ENCODE measurements at places on chromosomes 1 and 21.

- no peak for DNase-seq
Observed at GRCh38 chr1:44242746-44243145, 29.5 kb downstream of the DMAP1 start.

DNA sequence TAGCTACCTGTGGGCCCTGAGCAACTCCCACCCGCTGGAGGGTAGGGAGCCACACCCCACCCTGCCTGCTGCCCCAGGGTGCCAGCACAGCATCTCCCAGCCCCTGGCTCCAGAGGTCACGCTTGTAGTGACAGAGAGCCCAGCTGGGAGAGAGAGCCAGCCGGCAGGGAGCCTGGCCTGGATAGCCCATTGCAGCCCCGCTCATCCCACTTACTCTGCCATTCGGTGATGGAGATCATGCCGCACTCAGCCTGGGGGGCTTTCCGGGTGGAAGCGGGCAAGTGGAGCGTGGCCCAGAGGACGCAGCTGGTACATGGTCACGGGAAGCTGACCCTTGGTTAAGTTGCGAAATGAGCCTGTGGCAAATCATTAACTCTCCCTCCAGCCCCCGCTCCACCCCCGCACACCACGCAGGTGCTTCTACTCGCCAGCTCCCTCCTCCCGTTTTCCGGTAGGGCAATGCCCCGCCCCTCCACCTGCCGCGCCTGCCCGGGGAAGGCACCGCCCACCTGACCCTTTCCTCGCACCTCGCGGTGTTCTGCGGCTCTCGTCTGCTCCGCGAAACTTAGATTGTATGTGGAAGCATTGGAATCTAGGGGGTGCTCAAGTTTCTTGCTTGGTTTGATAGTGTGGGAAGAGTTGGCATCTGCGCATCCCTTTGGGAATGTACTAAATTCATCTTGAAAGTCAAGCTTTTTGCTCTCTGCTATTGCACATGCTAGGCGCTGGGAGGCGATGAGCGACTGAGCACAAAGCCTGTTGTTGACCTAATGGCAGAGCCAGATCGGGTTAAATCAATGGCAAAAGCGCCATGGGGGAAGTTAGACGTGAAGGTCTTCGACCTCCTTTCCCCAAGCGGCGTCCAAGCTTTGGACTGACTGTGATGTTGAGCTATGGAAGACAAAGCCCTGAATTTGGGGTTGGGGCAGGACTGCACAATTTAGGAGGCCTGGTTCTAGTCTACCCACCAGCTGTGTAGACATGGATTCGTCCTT, at the start of gene GOLT1A:
Gene GOLT1A, minus strand, starts transcription at position 321 of the 995 bp plus-strand sequence. Its CDS starts 82 bp downstream, at position 239.
- DNase-seq: no peak

DNA sequence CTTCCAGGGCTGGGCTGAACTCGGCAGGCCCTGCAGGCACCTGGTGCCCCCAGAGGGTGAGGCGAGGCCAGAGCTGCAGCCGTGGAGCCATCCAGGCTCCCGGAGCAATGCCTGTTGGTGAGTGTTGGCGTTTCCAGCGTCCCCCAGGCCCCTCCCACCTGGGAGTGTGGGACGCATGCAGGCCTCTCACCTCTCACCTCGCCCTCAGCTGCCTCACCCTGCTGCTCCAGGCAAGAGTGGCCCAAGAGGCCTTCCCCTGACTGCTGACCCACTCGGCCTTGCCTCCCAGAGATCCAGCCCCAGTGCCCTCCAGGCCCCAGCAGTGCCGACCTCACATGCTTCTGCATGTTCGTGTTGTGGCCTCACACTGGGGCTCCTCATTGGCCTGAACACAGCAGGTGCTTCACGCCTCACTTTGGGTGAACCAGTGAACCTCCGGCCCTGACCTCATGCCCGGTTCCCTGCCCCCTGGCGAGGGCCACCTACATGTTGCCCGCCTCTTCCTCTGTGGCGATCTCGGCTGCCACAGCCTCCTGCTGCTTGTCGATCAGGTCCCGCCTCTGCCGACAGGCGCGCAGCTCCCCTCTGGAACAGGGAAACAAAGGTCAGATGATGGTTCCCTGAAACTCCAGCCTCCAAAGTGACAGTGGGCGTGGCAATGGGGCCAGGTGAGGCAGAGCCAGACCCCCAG, 17.0 kb downstream of the CFAP74 start:
- DNase-seq: no peak

- DNase-seq: no peak
Observed at GRCh38 chr1:232123775-232124659, 497.4 kb downstream of the DISC1 start.

DNA sequence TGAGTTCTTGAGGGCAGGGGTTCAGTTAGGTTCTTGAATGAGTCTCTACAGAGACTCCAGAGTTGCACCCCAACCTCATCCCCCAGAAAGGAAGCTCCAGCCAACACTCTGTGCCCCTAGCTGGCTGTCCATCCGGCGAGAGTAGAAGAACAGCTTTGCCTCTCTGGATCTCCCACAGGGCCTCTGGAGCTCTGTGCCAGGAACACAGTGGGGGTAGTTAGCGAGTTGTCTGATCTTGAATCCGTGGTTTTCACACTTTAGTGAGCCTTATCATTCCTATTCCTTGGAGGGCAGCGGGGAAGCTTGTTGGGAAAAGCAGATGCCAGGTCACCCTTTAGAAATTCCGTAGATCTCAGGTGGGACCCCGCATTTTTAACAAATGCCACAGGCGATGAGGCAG, 45.0 kb downstream of the STUM start:
- no peak for DNase-seq

DNA sequence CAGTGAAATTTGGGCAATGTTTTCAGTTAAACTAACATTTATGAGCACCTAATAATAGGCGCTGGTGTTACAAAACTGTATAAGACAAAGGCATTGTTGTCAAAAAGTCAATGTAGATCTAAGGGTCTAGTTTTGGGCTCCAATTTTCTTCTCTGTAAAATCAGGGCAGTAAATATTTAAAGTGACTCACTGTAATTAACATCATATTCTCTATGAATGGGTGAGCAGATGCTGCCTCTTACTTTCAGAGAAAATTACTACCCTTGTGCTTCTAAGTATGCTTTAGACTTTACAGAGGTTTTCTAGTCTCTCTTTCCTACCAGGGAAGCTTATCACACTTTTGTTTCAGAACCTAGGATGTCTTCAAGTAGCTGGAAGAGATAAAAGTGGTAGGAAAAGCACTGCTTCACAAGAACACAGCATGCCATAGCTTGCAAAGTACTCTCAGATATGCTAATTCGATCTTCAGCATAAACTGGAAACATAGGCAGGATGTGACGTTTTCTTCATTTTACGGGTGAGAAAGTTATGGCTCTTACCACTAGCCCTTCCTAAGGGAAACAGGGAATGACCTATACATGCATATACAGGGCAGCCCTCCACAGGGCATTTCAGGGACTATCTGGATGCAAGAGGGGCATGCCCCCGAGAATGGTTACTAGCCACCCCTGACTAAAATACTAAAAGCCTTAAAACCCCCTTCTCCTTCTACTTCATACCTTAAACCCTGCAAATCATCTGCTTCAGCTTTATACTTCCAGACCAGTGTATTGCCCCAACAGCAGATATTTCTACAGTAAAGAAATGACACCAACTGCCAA, 2.6 kb downstream of the C1orf116 start:
- DNase-seq: no peak

DNA sequence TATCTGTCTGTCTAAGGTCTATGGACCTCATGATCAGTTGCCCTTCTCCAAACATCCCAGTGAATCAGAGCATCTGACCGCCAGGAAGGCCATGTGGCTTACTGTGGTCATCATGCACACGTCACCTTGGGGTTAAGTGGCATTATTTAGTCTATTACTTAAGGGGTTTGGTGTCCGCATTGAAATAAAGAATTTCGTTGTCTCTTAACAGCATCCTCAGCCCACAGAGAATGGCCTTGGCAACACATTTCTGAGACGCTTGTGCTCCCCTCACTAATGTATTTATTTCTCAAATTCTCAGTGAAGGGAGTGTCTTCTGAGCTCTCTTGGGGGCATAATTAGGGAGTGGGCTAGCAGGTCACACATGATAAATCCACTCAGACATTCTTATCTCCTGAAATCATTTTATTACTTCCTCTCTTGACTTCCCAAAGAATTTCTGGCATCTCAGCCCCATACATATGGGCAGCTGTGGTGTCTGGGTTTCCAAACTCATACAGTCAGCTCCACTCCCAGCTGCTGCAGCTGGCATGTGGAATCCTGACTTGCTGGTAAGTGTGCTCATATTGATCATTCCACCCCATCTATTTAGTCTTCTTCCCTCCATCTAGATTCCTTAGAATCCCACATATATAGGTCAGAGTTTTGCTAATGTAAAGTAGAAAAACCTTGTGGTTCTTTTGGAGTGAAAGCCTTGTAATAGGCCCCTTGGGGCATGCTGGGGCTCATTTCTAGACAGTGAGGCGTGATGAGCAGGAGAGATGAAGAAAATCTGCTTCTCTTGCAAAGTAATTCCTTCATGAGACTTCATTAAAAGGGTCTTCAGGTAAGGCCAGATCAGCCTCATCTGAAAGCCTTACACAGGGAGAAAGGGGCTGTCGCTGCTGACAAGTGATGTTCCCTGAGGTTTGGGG, 110.5 kb downstream of the HHAT start:
- DNase-seq: no peak

- no peak for DNase-seq
Observed at GRCh38 chr1:8652467-8653046, 164.9 kb downstream of the RERE start.

- DNase-seq: peak; percentile 20
Observed at GRCh38 chr1:169312084-169312954, 55.3 kb downstream of the NME7 start.

GRCh38 chr1:74455390-74455789, 57.0 kb downstream of the LRRC53 start:
- DNase-seq: no peak

GRCh38 chr1:42998386-42998785, 39.7 kb upstream of the SLC2A1 start:
- DNase-seq: no peak

- no peak for DNase-seq
Observed at GRCh38 chr1:92797961-92798360, 13.1 kb upstream of the EVI5 start.

GRCh38 chr1:63326473-63327380, 4.4 kb downstream of the FOXD3 start:
- DNase-seq: no peak

DNA sequence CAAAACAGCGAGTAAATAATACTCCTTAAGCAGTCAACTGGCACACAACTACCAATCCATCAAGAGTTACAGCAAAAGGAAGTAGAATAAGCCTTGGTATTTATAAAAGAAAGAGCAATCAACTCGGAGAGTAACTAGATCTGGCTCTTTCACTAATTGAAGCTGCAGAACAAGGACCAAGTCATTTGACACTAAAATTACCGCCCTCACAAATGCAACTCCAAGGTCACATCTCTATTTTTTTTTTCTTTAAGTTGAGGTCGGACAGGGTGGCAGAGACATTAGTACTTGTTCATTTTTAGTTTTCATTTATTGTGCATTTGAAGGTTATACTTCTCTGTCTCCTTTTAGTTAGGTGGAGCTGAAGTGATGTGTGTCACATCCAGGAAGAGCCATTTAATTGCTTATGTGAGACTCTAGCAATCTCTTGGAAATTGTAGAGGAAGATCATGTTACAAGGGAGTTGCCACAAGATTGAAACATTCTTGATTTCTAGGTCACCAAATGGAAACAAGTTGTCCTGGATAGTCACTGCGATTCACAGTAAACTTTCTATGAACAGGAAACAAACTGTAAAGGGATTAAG, 138.1 kb upstream of the ADAMTS5 start:
- DNase-seq: no peak

DNA sequence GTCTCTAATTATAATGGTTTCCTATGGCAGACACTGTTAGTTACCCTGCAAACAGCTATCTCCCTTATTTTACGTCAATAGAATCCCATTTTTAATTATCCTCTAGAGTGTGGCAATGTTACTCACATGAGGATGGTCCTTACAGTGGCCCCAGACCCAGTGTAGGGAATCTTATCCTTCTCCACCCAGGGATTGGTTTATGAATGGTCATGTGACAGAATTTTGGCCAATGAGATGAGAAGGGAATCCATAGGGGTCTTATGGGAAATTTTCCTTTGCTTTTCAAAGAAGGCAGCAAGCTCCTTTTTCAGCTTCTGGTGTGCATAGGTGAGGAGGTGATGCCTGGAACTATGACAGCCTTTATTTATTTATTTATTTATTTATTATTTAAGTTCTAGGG, 59.0 kb upstream of the HUNK start:
- no peak for DNase-seq

GRCh38 chr1:170063109-170063826, 11.2 kb downstream of the KIFAP3 start:
- no peak for DNase-seq

DNA sequence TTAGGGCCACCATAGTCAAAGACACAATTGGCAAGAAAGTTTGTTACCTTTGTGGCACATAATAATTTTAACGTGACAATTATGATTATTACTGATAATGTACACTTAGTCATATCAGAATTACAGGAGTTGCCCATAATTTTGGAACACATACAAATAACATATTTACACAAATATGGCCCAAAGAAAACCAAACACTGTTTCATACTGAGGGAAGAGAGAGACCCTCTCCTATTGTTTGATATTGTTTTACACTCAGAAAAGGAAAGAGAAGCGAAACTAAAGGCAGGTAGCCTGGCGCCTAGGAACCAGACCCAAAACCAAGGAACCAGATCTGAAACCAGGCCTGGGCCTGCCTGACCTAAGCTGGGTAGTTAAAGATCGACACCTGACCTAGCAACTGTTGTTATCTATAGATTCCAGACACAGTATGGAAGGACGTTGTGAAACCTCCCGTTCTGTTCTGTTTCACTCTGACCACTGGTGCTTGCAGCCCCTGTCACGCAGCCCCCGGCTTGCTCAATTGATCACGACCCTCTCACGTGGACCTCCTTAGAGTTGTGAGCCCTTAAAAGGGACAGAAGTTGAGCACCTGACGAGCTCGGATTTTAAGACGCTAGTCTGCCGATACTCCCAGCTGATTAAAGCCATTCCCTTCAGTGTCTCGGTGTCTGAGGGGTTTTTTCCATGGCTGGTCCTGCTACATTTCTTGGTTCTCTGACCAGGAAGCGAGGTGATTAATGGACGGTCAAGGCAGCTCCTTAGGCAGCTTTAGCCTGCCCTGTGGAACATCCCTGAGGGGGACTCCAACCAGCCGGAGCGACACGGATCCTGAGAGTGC, 27.9 kb downstream of the C1orf115 start:
- no peak for DNase-seq

DNA sequence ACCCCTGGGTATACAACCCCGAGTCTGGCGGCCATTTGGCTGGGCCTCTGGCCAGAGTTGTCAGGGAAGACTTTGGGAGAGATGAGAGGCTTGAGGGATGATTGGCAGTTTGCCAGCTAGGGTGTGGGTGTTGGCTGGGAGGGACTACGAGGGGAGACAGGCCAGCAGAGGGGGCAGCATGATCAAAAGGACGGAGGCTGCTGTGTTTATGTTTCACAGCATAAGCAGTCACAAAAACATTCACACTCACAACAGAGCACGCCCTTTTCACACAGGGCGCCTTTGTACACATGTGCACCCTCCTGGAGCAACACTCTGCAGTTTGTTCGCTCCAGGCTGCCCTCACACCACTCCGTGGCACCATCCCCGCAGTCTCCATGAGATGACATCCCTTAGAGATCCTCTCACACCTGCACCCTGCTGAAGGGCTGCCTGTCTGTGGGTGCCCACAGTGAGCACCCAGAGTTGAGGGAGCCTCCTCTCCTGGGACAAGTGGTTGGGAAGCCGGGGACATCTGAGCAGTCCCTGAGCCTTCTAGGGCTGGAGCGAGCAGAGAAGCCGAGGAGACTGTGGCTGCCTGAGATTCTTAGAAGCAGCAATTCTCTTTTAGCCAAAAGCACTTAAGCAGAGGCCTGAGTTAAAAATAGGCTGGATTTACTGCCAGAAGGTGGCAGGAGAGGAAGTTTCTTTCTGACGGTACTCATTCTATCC, 15.4 kb downstream of the EFNA3 start:
- DNase-seq: no peak

Measured in stimulated activated CD8-positive, alpha-beta memory T cell treated with anti-CD3 and anti-CD28 coated beads, Interleukin-7, amount 100 ng/mL, for 1 hour (primary cell).